ENCODE measurements at places on chromosomes 13 and 19.

- DNase-seq: no peak
Measured at GRCh38 chr13:106143392-106143791, 392.1 kb downstream of the EFNB2 start.

DNA sequence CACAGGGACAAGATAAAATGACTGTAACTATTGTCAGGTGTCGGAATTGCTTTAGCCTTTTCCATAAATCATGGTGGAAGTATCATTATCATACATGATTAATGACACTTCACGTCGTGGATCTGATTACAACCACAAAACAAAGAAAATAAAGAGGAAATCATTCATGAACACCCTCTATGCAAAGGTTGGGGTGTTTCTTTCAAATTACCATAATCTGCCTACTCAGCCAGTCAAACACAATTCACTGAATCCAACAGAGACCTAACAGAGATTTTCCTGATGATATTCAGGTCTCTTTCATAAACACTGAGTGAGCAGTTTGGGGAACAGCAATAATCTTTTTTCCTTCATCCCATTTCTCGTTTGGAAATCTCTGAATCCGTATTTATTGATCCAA, 625.6 kb downstream of the DCT start:
- no peak for DNase-seq

- DNase-seq: no peak
Measured at GRCh38 chr19:51417810-51418157, 342 bp upstream of the SIGLEC10 start.

GRCh38 chr19:49216071-49216470, 58.5 kb downstream of the TRPM4 start:
- no peak for DNase-seq

DNA sequence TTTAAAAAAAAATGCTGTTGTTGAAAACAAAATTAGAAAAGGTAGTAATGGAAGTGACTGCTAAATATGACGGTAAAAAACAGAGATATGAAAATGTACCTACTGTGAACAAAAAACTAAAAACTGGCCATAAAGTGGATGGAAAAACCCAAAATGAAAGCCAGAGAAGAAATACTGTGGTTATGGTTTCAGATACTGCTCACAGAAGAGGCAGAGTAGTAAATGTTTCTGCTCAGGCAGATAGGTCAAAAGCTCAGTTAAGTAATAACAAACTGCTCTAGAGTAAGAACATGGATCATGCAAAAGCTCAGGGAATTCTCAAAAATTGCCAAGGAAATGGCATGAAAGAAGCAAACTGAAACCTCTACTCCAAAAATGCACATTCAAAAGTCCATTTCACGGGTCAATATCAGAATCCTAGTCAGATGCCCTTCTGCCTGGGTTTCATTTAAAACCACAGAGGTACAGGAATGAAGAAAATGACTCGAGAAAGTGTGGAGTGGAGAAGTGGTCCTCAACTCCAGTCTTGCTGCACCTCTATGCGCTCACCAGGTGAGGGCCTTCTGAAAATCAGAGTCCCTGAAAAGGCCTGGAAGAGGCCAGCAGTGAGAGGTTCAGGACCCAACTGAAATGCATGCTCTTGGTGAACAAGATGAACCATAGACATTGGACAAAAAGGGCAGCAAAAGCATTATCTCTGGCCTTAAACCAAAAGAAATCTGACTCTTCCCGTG, 315.0 kb upstream of the SPRY2 start:
- no peak for DNase-seq

- no peak for DNase-seq
Measured at GRCh38 chr19:19914596-19914995, 13.8 kb downstream of the ZNF93 start.
